WTC11 (cell line): ENCODE measurements at places on chromosomes 7 and 10. TPM values are rescaled to one million over a fixed set of nuclear protein-coding genes. Genes with fewer than 3 reads are reported as not detected.

ZDHHC6 gene
- total RNA-seq: 22.1 to 24.5 TPM (median 23.6 TPM) in 3 replicates

NODAL gene
- total RNA-seq: 41.1 to 57.0 TPM (median 41.5 TPM) in 3 replicates

LUC7L2 gene
- 91.0 to 94.4 TPM (median 92.4 TPM) in 3 replicates for total RNA-seq

ZPBP gene
- total RNA-seq: not detected in 3 replicates

CALML5 gene
- total RNA-seq: 0.23 TPM in 1 of 3 replicates, not detected in the others

TMEM236 gene
- total RNA-seq: 0.04 TPM in 1 of 3 replicates, not detected in the others

PDGFA gene
- 114 to 131 TPM (median 129 TPM) in 3 replicates for total RNA-seq

GPR26 gene
- total RNA-seq: 0.05 to 0.07 TPM (median 0.07 TPM) in 3 replicates

NOLC1 gene
- 125 to 165 TPM (median 129 TPM) in 3 replicates for total RNA-seq

SPDYE8 gene
- not detected in 3 replicates for total RNA-seq

PON1 gene
- 0.25 to 0.26 TPM in 2 of 3 replicates, not detected in the other for total RNA-seq
